ENCODE measurements at places on chromosomes 6 and 20.

- H3K4me1 ChIP-seq = peaks cover 12% of the 10 kb centered on the region
- no peaks in the 10 kb centered on the region for H3K36me3 ChIP-seq
- peaks cover 5% of the 10 kb centered on the region for H3K27me3 ChIP-seq
- no peak overlapping the region for H3K4me3 ChIP-seq
- DNase-seq = no peak
- no peak overlapping the region for H3K27ac ChIP-seq
Measured at GRCh38 chr20:62700261-62700930, 8.2 kb upstream of the NTSR1 start.

DNA sequence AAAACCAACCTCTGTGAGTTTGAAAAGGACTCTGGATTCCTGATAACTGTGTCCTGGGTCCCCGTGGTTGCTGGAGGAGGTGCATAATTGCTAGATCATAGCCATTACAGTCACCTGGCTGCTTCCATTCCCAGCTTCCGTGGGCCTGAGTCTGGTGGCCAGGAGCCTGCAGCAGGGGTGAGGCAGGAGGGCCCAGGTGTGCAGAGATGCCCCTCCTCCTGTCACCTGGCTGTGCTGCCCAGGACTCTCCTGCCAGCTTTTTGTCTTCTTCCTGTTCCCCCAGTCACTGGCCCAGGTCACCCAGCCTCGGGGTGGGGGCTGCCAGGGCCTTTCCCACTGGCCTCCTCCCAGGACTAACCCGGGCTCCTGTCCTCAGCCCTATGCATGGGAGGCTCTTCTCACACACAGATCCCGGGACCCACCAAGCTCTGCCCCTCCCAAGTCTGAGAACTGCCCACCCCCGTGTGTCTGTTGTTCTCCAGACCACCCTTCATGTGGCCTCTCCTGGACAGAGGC, 30.0 kb downstream of the RAET1L start:
- no peak overlapping the region for H3K4me3 ChIP-seq
- no peak overlapping the region for H3K27ac ChIP-seq
- peaks cover 14% of the 10 kb centered on the region for H3K4me1 ChIP-seq
- no peak for DNase-seq

DNA sequence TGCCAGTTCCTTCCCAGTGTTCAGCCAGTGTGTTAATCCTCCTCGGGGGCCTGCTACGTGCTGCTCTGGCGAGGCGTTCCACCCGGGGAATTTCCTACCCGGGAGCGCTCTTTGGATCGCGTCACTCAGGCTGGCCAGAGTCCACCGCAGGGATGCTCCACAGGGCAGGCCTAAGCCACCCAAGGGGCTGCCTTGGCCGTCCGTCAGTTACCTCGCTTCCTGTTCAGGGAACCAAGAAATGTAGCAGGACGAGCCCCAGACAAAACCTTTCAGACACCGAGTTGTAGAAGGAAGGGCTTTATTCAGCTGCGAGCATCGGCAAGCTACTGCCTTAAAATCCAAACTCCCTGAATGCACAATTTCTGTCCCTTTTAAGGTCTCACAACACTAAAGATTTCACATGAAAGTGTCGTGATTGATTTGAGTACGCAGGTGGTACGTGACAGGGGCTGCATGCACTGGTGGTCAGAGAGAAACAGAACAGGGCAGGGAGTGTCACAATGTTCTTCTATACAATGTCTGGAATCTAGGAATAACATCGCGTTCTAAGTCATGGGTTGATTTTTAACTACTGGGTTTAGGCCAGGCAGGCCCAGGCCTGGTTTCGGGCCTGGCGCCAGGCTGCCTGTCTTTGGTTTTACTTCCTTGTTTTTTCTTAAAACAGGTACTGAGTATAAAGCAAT, 15.7 kb upstream of the POU5F1 start:
- peaks cover 5% of the 10 kb centered on the region for H3K4me1 ChIP-seq
- H3K4me3 ChIP-seq = no peak overlapping the region
- H3K36me3 ChIP-seq = no peaks in the 10 kb centered on the region
- no peak for DNase-seq

DNA sequence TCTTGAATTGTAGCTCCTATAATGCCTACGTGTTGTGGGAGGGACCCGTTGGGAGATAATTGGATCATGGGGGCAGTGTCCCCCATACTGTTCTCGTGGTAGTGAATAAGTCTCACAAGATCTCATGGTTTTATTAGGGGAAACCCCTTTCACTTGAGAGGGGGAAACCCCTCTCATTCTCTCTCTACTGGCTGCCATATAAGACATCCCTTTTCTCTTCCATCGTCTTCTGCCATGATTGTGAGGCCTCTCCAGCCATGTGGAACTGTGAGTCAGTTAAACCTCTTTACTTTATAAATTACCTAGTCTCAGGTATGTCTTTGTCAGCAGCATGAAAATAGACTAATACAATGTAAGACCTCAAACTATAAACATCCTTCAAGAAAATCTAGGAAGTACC, 23.1 kb downstream of the PAQR8 start:
- no peaks in the 10 kb centered on the region for H3K27me3 ChIP-seq
- DNase-seq = no peak
- H3K4me3 ChIP-seq = no peak overlapping the region
- H3K36me3 ChIP-seq = peaks cover 51% of the 10 kb centered on the region
- no peak overlapping the region for H3K27ac ChIP-seq

- H3K4me1 ChIP-seq = no peaks in the 10 kb centered on the region
- H3K4me3 ChIP-seq = no peak overlapping the region
- no peak for DNase-seq
- no peak overlapping the region for H3K27ac ChIP-seq
- H3K36me3 ChIP-seq = no peaks in the 10 kb centered on the region
Measured at GRCh38 chr6:80742481-80742880, 636.0 kb downstream of the BCKDHB start.

DNA sequence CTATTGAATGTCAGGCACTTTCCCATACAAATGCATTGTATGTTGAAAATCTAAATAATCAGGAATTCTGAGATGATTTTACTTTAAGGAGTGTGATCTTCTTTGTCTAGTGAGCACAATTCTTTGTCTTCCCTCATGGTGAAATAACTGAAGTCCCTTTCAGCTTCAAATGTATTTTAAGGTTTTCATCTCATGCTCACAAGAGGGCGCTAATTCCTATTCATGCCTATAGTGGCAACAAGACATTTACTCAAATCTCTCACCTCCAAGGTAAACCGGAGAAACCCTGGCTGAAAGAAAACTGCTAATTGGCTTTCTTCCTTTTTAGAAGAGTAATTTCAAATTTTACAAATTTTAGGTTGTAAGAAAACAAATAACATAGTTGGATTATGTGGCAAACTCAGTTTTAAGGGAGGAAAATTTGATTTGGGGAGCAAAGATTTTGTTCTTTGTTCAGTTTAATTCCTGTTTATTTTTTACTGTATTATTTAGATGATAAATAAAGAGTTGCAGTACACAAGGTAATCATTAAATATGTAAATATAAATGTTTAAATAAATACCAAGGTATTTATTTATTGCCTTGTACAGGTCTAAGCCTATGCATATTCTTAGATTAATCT, 69.1 kb downstream of the SLC35F1 start:
- no peak overlapping the region for H3K27ac ChIP-seq
- no peak for DNase-seq
- H3K4me3 ChIP-seq = no peak overlapping the region
- peaks cover 12% of the 10 kb centered on the region for H3K27me3 ChIP-seq
- no peaks in the 10 kb centered on the region for H3K4me1 ChIP-seq

GRCh38 chr20:24637087-24637486, 167.7 kb downstream of the SYNDIG1 start:
- no peaks in the 10 kb centered on the region for H3K4me1 ChIP-seq
- no peak for DNase-seq

DNA sequence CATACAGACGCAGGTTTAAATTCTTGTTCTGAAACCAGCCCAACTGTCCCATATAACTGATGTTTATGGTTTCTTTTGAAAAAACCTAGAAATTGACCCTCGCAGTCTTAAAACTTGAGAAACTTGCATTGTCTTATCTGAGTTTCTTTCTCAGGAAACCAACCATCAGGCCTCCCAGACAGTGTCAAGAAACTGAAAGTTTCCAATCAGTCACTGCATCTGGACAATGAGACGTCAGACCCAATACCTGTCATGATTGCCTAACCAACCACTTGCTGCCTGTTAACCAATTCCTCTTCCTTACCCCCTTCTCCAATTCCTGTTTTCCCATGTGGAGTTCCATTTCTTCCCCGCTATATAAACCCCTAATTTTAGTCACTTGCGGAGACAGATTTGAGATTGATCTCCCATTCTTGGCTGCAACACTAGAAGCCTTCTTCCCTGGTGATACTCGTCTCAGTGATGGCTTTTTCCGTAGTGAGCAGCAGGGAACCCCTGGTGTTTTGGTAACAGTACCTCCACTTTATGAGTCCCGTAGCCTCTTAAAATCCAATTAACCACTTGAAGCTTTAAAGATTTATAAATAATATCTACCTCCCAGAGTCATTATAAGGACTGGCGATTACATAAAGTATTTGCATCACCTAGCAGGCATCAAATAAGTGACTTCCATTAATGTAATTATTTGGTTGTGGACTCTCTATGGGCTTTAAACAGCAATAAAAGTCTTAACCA, 49.3 kb downstream of the GPR63 start:
- H3K27ac ChIP-seq = no peak overlapping the region
- H3K36me3 ChIP-seq = no peaks in the 10 kb centered on the region
- no peaks in the 10 kb centered on the region for H3K4me1 ChIP-seq
- no peak for DNase-seq
- H3K27me3 ChIP-seq = peaks cover 3% of the 10 kb centered on the region

DNA sequence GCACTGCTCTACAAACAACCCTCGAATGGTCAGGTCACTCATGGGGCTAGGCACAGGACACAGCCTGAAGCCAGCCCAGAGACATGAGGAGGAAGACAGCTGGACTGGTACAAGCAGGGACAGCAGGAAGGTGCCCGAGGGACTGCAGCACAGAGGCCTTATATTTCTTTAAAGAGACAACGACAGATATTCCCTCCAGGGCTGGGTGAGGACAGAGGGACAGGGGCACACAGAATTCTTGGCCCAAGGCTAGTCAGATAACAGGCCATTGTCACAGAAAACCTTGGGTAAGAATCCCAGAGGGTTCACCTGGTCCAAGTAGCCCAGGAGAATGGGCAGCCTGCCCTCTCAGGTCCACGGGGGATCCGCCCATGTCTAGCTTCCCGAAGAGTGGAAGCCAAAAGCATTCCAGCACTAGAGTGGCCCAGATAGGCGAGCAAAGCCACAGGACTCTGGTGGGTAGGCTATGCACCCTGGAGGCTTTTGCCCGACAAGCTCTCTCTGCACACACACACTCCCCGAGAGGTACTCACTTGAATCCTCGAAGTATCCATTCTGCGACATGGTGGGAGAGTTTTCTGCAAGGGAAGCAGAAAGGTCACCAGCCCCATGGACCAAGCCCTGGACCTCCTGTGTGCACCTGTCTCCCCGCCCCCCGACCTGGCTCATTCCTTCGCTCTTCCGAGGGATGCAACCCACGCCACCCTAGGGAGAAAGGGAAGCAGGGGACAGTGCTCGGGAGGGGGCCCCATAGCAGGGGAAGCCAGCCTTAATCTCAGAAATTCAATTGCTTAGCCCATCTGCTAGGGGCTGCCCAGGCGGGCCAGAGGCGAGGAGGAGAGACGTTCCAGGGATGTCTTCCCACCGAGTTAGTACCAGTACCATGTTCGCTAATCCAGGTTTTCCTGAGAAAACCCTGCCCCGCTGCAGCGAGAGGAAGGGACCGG, 1.7 kb downstream of the SLC4A11 start:
- H3K4me3 ChIP-seq = peak overlapping the region; percentile 84
- peaks cover 8% of the 10 kb centered on the region for H3K4me1 ChIP-seq
- H3K27ac ChIP-seq = no peak overlapping the region

All from activated naive CD8-positive, alpha-beta T cell treated with anti-CD3 and anti-CD28 coated beads, Interleukin-2, amount 10 ng/mL, durations not matched to agents 7 days and 5 days (primary cell).